ENCODE measurements at places on chromosomes 1 and 21.

- DNase-seq = no peak
Measured at GRCh38 chr1:173410794-173411236, 66.3 kb upstream of the PRDX6 start.

- DNase-seq = no peak
Measured at GRCh38 chr1:44321466-44321865, 33.6 kb downstream of the ERI3 start.

- DNase-seq = no peak
Measured at GRCh38 chr1:7393136-7393535, 378.0 kb upstream of the VAMP3 start.

- no peak for DNase-seq
Measured at GRCh38 chr1:109923131-109923945, 12.7 kb downstream of the CSF1 start.

GRCh38 chr1:97691325-97691724 lies 229.5 kb downstream of the DPYD start:
- DNase-seq = no peak

- no peak for DNase-seq
Measured at GRCh38 chr1:106554294-106554693, 502.2 kb upstream of the PRMT6 start.

DNA sequence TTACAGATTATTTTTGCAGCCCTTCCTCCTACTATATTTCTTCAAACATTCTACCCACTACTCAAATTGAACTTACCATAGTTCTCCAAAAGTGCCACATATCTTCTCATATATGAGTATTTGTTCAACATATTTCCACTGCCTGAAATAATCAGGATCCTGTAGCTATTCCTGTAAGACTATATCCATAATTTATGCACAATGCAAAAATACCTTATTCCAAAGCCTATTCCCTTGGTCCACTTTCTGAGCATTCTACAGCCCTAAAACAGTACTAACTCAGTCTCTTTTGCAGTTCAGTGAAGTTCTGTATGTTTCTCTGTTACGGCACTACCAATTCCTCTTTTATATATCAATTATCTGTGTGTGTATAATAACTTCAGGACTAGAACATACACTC lies 1283.7 kb upstream of the ADGRL2 start:
- DNase-seq = no peak

DNA sequence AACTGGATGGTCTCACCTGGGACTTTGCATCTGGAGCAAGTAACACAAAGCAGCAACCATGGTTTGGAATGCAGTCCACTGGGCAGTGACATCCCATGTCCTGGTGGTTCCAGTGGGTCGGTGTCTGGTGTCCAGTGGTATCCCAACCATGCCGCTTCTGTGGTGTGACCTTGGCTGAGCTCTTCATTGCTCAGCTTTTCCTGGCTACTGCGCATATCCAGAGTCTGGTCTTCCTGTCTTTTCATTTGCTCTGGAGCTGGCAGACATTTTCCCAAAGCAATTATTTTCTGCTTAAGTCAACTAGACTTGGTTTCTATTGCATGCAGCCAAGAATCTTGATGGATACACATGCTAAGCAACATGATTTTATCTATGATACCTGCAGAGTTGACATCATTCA lies 28.4 kb upstream of the CD2 start:
- DNase-seq = no peak

DNA sequence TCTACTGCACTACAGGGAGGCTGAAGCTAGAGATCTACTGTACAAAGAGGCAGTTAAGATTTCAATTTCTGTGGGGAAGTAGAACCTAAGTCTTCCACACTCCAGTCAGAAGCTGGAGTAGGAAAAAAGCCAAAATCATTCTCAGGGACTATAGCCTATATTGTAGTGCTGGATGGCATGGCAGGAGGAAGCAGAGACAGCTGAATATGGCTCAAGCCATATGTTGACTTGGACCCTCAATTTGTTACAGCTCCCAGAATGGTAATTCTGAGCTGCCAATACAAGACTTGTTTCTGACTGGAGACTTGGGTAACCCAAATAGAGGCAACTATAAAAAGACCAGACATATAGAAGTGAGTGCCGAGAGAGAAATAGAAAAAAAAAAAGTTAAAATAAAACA lies 200.6 kb downstream of the PTBP2 start:
- no peak for DNase-seq

GRCh38 chr1:161258439-161259344 lies at the start of gene PCP4L1:
TSS of gene PCP4L1 (plus strand) at chr1:161258745. CDS start at chr1:161258975, 230 bp downstream.
- DNase-seq = no peak

DNA sequence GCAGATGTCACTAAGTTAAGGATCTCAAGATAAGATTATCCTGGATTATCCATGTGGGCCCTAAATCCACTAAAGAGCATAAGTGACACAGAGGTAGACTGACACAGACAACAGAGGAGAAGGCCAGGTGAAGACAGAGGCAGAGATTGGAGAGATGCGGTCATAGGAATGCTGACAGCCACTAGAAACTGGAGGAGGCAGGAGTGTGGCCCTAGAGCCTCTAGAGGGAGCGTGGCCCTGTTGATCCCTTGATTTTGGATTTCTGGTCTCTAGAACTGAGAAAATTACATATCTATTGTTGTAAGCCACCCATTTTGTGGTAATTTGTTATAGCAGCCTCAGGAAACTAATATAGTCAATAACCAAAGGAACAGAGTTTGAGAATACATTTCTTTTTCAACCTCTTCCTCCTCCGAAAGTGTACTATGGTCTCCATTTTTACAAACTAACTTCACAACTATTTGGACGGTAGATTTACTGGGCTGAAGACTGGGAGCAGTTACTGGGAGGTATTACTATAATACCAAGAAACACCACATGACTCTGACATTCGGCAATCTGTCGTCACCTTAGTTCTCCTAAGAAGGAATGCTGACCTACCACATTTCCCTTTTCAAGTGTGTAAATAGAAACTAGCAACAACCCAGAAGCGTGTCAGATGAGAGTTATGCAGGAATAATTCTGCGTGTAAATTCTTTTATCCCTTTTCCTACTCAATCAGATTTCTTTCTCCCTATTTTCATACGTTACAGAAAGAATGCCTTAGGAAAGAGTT lies 116.0 kb upstream of the ZNHIT6 start:
- DNase-seq = no peak

DNA sequence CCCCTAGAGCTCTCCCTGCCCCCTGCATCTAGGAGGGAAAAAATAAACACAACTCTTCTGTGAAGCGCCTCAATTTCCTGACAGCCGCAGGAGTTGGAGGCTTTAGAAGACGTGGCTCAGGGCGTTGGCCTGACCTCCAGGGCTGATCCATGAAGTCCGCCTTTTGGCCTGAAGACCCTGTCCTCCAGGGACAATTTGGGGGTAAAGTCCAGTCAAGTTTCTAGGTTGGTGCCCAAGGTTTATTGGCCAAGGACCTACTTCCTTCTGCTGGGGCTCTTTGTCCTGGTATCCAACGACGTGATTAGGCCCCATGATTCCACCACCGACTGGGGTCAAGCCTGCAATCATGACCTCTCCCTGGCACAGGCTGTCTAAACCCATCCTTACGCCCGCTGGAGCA lies 54.9 kb downstream of the PTPRF start:
- DNase-seq = no peak

- no peak for DNase-seq
Measured at GRCh38 chr1:219875860-219876259, 52.5 kb downstream of the SLC30A10 start.

DNA sequence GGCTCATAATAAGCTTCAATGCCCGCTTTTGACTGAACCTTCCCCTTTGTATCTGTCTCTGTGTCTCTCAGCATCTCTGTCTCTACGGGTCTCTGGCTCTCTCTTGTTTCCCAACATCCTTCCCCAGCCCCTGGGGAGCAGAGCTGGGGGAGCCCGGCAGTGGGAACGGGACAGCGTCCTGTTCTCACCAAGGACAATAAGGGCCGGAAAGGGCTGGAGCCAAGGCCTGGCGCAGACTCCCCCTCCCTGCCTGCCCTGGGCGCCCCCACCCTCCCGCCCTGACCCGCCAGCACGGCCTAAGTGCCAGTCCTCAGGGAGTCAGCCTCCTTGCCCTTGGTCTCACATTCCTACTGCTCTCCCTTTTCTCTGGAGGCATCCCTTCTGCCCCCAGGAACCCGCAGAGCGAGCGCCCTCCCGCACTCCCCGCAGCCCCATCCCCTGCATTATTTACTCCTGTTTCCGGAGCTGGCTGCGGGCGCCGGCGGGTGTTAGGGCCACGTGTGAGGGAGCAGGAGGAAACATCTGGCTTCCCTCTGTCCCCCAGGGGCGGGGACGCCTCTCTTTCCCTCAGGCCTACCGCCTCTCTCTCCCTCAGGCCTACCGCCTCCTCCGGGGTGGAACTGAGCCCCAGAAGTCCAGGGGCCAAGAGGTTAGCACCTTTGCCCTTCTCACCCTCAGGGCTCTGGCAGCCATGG lies 6.5 kb downstream of the KRTCAP2 start:
- DNase-seq = no peak

DNA sequence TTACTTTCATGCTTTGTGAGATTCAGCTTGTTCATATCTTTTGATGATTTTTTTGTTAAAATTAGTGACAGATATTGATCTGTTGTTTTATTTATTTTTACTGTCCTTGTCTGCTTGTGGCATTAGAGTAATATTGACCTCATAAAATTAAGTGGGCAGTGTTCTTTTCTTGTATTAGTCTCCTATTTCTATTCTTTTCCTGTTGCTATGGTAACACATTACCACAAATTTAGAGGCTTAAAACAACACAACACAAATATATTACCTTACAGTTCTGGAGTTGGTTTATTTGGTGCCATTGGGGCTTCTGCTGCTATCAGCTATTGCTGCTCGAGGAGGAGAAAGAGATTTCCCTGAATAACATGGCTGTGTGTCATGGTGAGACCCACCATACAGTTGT lies 135.7 kb downstream of the C1orf94 start:
- DNase-seq = no peak

- no peak for DNase-seq
Measured at GRCh38 chr1:227920426-227920825, 27.3 kb downstream of the WNT9A start.

GRCh38 chr1:37567023-37567422 lies 10.3 kb downstream of the DNALI1 start:
- DNase-seq = no peak

DNA sequence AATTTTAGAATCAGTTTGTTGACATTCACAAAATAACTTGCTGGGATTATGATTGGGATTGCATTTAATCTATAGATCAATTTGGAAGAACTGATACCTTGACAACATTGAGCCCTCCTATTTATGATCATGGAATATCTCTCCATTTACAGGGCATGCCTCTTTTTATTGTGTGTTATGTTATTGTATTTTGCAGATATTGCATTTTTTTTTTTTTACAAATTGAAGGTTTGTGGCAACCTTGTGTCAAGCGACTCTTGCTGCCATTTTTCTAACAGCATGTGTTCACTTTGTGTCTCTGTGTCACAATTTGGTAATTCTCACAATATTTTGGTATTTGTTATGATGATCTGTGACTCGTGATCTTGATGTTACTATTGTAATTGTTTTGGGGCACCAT lies 46.3 kb downstream of the EDARADD start:
- no peak for DNase-seq

GRCh38 chr1:113057006-113057405 lies 16.0 kb upstream of the LRIG2 start:
- DNase-seq = no peak

GRCh38 chr1:32228771-32229170 lies 6.6 kb downstream of the EIF3I start:
- DNase-seq = no peak

DNA sequence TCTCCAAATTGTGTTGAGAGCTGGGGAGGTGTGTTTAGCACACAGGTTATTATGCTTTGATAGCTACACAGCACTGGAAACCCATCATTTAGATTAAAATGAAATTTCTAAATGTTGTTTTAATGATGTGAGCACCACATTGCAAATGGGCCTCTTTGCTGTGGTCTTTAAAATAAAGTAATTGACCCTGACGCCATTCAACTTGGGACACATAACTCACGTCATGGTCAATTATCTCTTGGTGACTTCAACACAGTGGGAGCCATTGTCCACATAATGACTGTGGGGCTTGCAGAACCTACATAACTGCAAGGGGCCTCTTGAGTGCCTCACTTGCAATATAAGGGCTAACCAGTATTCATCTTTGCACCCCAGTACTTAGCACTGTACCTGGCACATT lies 280.4 kb downstream of the HLX start:
- DNase-seq = no peak

All from H54 (cell line).